Stimulated activated CD4-positive, alpha-beta T cell treated with anti-CD3 and anti-CD28 coated beads, Interleukin-12 subunit alpha, Interleukin-12 subunit beta, amount 100 ng/mL, for 4 hours (primary cell): ENCODE measurements at places on chromosomes 2 and 18.

GRCh38 chr2:175606010-175606841 is 395.8 kb downstream of the LNPK start:
- no peak for DNase-seq

DNA sequence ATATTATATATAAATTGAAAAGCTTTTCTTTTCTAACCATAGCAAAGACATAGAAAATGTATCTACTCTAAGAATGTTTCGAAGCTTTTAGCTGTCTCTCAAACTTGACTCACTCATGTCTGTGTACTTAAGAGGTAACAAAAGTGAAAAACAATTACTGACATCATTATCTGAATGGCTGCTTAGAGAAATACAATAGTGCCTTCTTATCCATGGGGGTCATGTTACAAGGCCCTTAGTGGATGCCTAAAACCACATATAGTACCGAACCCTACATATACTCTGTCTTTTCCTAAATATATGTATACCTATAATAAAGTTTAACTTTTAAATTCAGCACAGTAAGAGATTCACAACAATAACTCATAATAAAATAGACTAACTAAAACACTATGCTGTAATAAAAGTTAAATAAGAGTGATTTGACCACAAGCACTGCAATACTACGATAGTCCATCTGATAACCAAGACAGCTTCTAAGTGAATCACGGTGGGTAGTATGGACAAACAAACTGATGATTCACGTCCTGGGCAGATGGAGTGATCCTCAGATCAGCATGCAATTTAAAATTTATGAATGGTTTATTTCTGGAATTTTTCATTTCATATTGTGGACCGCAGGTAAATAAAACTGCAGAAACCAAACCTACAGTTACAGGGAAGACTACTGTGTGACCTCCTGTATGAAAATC is 246.2 kb downstream of the XIRP2 start:
- DNase-seq: no peak

- no peak for DNase-seq
These were observed 9.0 kb downstream of the MAB21L4 start for GRCh38 chr2:240886678-240887609.

- DNase-seq: no peak
These were observed 31.3 kb downstream of the USP40 start for GRCh38 chr2:233535271-233535670.

DNA sequence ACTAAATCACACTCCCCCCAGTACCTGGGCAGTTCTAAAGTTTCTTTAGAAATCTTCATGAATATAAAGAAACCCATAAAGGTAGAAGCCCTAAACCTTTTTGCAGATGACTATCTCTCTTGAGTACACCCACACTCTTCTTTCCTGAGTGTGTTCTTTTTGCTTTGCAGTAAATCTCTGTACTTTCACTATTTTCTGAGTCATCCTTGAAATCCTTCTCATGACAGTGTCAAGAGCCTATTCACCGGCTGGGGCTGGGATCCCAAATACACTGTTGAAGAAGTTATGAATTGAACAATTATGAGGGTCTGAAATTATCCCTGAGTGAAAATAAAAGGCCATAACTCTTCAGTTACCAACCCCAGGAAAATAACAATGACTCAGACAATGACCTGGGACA is 133.9 kb upstream of the CCDC195 start:
- no peak for DNase-seq

DNA sequence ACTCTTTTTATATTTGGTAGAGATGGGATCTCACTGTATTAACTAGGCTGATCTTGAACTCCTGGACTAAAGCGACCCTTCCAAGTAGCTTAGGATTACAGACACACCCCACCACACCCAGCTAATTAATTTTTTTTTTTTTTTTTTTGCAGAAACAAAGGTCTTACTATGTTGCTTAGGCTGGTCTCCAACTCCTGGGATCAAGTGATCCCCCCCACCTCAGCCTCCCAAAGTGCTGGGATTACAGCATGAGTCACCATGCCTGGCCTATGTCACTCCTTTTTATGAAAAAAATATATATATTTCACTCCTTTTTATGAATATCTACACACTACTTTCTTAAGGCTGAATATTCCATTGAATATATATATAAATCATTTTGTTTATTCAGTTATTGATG is 162.8 kb downstream of the MGAT5 start:
- DNase-seq: no peak

GRCh38 chr2:49714454-49714853 is 560.1 kb upstream of the FSHR start:
- no peak for DNase-seq

GRCh38 chr2:37301408-37301807 is 23.2 kb downstream of the PRKD3 start:
- DNase-seq: no peak

DNA sequence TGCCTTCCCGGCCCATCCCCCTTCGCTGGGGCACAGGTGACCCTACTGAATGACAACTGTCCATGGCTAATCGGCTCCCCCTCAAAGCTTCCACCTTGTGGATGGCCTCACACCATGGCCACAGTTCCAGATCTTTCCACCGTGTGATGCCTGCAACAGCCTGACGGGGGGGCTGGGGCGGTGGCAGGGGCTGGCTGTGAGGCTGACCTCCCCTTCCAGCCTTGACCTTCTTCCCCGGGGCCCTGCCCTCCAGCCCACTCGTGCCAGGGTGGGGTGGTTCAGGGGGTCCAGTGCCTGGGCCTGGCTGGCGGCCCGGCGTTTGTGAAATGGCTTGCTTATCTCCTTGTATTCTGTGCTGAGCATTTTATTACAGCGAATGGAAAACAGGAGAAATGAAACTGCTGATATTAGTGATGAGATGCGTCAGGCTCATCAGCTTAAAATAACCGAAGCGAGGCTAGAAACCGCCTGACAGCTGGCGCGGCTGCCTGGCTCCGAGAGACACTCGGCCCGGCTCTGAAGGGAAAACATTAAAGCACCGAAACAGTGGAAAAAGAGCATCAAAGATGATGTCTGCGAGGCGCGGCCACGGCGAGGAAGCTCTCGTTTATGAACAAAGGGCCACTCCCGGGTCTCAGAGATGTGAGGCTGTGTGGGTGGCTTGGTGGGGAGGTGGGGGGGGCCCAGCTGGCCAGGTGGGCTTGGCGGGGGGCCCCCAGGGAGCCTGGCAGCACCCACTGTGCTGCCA is 916 bp upstream of the PDCD1 start:
- DNase-seq: peak; percentile 71

DNA sequence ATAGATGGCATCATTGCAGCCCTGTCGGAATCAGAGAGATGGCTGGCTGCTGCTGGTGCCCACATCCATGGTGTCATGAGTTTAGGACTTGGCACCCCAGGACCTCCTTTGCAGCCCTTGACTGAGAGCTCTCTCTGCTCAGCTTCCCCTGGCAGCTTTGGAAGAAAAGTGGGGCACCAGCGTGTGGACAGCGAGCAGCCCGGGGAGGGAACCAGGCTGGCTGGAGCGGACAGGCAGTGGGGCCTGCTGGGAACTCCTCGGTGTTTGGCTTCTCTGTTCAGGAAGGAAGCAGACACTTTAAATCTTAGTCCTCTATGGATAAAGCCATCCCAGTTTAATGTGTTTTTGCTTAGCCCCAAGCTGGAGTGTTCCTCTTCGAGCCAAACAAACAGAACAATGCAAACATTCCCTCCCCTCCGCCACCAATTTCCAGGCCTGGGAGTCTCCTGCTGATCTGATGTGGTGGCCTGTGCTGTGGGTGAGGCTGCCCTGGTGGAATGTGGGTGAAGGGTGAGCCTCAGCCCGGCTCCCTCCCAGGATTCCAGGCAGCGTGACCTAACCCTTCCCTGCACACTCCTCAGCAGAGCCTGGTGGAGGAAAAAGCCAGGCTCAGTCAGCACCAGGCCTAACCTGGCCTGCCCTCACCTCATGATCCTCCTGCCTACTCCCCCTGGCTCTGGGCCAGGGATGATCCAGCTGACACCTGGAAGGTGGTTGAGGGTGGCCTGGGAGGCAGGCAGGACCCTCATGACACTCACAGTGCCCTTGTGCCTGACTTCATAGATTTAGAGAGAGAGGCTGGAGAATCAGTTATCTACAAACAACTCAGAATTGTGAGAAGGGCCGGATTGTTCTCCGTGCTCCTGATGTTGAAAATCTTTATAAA is 21.6 kb upstream of the ITGB6 start:
- DNase-seq: no peak
